ENCODE measurements at places on chromosomes 6 and 20.

GRCh38 chr20:35223941-35224340, 2.5 kb upstream of the MMP24 start:
- DNase-seq: no peak

DNA sequence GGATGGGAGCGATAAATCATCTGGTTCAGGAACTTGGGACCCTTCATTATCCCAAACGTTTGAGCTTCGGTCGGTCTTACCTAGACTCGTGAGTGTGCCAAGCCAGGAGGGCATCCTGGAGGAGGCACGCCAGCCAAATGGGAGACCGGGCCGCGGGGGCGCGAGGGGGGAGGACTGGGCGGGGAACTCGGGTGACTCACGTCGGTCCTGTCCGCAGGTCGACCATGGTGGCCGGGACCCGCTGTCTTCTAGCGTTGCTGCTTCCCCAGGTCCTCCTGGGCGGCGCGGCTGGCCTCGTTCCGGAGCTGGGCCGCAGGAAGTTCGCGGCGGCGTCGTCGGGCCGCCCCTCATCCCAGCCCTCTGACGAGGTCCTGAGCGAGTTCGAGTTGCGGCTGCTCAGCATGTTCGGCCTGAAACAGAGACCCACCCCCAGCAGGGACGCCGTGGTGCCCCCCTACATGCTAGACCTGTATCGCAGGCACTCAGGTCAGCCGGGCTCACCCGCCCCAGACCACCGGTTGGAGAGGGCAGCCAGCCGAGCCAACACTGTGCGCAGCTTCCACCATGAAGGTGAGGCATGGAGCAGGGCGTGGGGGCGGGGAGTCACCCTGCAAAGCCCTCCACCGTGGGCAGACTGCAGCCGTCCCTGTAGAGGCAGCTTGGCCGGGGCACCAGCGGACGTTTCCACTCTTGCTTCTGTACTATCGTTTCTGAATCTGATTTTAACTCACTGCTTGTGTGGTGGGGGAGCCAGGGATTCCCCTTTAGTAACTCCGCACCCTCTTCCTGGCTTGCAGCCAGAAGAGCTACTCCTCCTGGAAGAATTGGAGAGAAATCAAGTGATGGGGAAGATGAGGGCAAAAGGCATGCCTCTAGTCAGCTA, 2.7 kb downstream of the BMP2 start:
- no peak for DNase-seq

DNA sequence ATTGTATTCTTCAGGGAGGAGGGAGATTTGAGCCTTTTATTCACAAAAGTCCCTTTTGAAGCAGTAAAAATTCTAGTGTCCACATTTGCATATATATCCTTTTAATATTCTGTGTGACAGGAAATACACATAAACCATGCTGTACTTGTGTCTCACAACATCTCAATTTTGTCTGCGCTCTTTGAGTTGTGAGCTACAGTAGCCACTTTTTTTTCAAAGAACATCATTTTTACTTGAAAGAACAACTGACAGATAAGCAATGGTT, 21.3 kb downstream of the LMBRD1 start:
- DNase-seq: no peak

- DNase-seq: no peak
Observed at GRCh38 chr6:36818756-36819155, 20.5 kb downstream of the CPNE5 start.

GRCh38 chr20:57560554-57561355, at the start of gene PCK1:
Gene PCK1 (plus strand): TSS chr20:57561110. CDS start chr20:57561412, 302 bp downstream.
- no peak for DNase-seq

DNA sequence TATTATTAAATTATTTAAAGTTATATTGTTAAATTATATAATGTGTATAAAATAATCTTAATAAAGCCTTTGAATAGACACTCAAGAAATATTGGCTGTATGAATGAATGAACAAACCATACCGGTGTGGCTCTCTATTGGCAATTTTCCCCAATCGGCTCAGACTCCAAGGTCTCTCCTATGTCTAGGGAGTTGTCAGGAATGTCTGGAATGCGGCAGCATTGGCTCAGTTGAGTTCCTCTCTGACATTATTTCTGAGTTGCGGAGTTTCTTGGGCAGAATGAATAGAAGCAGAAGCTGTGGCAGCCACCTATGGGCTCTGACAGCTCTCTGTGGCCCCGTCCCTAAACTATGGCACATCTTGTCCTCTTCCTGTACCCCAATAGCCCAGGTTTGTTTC, 111.0 kb downstream of the SOBP start:
- no peak for DNase-seq

DNA sequence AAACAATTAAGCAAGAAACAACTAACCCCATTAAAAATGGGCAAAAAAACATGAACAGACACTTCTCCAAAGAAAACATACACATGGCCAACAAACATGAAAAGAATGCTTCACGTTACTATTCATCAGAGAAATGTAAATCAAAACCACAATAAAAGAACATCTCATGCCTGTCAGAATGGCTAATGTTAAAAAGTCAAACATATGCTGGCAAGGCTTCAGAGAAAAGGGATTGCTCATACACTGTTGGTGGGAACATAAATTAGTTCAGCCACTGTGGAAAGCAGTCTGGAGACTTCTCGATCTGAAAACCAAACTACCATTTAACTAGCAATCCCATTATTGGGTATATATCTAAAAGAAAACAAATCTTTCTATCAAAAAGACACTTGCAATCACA, 217.5 kb downstream of the TINAG start:
- DNase-seq: no peak

DNA sequence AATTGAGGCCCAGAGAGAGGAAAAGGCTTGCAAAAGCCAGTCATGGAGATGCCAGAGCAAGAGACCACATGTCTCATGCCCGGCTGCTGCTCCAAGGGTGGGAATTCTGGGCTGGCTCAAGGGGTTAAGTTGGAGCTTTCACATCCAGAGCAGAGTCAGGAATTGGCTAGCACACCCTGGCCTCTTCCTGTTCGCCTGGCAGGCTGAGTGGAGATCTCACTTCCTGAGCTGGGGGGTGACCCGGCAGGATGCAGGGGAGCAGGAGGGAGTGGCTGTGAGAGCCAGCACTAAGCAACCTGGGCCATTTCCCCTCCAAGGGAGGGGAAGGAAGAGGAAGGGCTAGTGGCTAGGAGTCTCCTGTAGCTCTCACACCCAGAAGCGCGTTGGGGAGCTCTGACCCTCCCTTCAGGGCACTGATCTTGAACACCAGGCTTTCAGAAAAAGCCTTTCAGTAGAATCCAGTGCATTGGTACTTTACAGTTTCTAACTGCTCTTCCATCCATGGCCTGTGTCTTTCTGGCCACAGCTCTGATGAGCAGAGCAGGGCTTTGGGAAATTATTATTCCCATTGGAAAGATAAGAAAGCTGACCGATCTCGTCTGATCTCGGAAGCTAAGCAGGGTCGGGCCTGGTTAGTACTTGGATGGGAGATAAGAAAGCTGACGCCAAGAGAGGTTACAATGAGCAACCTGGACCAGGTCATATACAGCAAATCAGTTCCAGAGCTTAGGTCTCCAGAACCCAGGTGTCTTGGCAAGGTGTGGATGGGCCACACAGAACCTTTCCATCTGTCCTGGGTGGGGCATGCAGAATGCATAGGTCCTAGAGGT, 2.2 kb upstream of the CCM2L start:
- DNase-seq: no peak
